ENCODE measurements at places on chromosomes 4 and X.

- DNase-seq: no peak
Observed at GRCh38 chrX:23668335-23668734, 1.0 kb downstream of the PRDX4 start.

GRCh38 chr4:142353149-142353738, 492.9 kb downstream of the INPP4B start:
- no peak for DNase-seq

- DNase-seq: no peak
Observed at GRCh38 chr4:137693641-137694040, 161.3 kb upstream of the PCDH18 start.

DNA sequence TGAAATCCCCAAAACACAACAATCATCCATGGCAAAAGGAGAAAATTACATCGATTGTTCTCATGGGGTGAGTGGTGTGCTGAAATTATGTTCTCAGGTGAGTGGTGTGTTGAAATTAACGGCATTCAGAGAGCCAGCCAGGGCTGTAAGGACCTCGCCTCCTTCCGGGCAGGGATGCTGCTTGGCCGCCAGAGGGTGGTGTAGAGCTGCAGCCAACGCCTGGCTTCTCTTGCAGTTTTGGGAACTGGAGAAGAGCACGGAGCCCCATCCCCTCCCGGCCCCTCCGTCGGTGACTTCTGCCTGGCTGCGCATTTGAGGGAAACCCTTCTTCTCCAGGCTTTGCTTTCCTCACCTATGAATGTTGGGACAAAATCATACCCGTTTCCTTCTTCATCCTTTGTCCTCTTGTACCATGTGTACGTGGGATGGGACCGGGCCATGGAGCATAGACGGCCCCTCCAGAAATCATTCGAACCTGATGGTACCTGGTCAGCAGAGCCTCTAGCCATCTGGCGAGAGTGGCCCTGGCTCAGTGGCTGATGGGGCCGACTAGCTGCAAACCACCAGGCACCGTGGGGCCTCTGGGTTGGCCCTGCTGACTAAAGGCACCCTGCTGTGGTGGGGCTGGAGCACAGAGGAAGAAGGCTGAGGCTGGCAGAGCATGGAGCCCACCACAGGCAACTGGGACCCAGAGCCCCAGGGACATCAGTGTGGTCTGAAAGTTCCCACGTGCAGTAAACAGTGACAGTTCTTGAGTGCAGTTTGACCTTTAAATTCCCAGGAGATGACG, 28.4 kb downstream of the TRMT44 start:
- DNase-seq: peak; percentile 28

- no peak for DNase-seq
Observed at GRCh38 chr4:118348886-118349285, 3.9 kb downstream of the PRSS12 start.

DNA sequence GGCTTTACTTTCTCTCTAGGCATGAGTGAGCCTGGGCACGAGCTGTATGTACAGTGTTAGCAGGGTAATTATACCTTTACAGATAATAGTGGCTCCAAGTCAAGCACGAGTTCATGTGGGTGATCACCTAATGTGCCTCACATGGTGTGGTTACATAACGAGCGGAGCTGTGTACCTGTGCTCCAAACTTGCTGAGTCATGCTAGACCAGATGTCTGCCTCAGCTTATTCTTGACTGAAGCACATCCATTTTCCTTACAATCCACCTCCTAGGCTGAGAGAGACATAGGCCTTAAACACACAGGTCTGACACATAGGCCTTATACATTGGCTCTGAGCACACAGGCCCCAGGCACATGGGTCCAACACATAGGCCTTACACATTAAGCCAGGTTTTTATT, 426.6 kb downstream of the GPAT3 start:
- no peak for DNase-seq

DNA sequence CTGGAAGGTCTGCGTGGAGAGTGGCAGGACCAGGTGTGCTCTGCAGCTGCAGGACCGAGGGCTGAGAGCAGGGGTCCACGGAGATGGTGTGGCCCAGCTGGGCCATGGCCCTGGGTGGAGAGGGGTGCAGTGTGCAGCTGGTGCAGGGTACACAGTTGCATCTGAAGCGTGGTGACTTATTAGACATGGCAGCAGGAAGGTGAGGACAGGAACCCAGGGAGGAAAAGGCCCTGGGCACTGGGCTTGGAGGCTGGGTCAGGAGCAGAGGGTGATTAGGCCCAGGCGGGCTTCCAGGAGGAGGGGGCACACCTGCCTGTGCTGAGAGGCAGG, 214.6 kb upstream of the PSAPL1 start:
- no peak for DNase-seq

- DNase-seq: no peak
Observed at GRCh38 chr4:53378171-53378482, 686 bp downstream of the FIP1L1 start.

- DNase-seq: no peak
Observed at GRCh38 chrX:66731398-66731797, 92.5 kb upstream of the EDA2R start.

- DNase-seq: no peak
Observed at GRCh38 chrX:70481471-70482270, 37.0 kb downstream of the DLG3 start.

DNA sequence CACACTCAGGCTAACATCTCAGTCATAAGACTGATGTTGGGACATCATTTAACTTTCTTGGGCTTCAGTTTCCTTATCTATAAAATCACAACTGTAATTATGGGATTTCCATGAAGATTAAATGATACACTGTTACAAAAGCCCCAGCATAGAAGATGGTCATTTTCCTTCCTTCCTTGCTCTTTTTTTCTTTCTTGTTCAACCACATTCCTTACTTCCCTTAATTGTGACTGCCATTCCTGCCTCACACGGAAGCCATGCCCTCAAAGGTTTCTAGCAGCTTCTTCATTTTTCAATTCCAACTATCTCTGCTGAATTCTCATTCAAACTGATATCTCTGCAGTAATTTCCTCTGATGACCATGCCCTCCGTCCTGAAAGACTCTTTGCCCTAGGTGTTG, 311.8 kb downstream of the PPP3CA start:
- DNase-seq: no peak

DNA sequence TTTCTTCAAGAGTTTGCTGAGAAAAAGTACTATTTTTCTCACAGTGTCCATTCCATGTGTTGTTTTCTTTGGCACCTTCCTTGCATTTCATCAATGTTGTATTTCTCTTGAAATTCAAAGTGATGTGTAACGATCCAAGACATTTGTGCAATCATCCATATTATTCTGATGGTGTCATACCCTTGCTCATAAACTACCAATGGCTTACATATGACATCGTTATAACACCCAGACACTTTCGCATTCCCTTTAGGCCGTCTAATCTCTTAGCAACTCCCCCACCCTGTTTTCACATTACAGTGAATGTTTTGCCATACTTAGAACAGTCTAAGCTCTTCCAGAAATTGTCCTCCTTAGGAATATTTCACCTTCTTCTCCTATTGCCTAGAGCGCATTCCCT, 1779.0 kb downstream of the PCDH7 start:
- no peak for DNase-seq

DNA sequence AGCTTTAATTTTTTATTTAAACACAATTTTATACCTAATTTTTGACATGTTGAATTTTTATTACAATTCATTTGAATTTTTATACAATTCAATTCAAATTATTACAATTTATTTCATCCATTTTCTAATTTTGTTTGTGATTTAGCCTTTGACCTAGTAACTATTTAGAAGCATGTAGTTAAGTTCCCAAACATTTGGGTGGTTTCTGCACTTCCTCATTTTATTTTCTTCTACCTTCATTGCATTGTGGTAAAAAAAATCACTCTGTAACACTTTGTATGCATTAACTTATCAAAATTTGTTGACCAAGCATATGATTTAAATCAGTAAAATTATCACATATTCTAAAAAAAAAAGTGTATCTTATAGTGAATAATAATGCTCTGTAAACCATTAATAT, 928.9 kb downstream of the ARAP2 start:
- DNase-seq: no peak

- DNase-seq: no peak
Observed at GRCh38 chr4:88522702-88523324, 763 bp downstream of the PYURF start.

GRCh38 chrX:48541140-48541814, 1.8 kb downstream of the TBC1D25 start:
- no peak for DNase-seq

- no peak for DNase-seq
Observed at GRCh38 chrX:111877681-111878080, 1.7 kb downstream of the TRPC5OS start.

GRCh38 chr4:45663628-45664081, 460.2 kb downstream of the GABRG1 start:
- no peak for DNase-seq

DNA sequence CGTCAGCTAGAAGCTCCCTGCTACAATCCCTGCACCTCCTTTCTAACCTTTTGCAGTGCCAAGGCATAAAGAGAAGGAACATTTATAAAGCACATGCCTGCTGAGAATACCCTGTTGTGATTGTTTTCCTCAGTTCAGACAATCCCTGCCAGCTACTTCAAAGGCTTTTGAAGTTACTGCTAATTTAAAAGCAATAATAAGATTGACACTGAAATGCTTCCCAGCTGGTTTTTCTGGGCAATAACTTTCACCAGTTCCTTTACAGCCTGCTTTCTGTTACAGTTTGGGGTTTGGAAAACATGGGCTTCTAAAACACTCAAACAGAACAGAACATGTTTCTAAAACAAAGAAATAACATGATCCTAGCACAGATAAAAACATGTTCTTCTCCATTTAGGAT, 232.3 kb upstream of the CPEB2 start:
- no peak for DNase-seq

DNA sequence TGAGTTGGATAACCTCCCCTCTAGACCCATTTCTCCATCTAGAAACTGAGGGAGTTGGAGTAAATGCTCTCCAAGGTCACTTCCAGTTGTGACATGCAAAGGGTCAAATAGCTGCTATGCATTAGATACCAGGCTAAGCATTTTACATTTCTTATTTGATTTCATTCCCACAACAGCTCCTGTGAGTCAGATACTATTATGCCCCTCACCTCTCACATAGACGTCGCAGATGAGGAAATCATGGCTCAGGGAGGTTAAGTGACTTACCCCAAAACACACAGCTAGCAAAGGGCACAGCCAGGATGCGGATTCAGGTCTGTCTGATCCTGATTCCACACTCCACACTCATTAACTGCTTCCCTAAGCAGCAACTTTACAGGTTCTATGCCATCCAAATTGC, 57.7 kb downstream of the PRPS1 start:
- DNase-seq: no peak

- no peak for DNase-seq
Observed at GRCh38 chrX:120457766-120458180, 11.3 kb downstream of the LAMP2 start.

- DNase-seq: no peak
Observed at GRCh38 chr4:184250795-184251669, 33.4 kb upstream of the ENPP6 start.

- DNase-seq: no peak
Observed at GRCh38 chr4:129014566-129015509, 78.5 kb downstream of the SCLT1 start.

DNA sequence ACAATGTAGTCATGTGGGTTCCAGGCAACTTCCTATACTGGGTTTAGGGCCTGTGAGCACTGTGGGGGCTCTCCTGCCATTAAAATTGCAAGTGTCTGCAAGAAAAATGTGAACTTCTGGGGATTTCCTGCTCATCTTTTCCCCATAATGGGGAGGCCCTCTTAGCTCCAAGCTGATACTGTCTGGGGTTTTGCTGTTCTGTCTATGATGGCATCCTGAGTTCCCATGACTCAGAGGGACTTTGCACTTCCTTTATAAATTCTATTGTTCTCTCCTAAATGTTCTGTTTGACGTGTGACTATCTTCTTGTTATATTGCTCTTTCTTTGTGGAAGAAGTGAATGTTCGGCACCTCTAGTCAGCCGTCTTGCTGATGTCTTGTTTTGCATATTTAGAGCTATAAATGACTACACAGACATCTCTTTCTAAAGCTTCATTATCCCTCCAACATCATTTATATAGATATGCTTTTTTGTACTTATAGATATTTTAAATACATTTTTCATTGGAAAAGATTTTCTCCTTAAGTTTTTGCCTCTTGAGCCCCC, 465.8 kb downstream of the NAF1 start:
- DNase-seq: no peak

- DNase-seq: no peak
Observed at GRCh38 chr4:155532373-155533085, 134.1 kb upstream of the GUCY1A1 start.

GRCh38 chr4:155964016-155964891, 10.6 kb upstream of the CTSO start:
- DNase-seq: no peak

DNA sequence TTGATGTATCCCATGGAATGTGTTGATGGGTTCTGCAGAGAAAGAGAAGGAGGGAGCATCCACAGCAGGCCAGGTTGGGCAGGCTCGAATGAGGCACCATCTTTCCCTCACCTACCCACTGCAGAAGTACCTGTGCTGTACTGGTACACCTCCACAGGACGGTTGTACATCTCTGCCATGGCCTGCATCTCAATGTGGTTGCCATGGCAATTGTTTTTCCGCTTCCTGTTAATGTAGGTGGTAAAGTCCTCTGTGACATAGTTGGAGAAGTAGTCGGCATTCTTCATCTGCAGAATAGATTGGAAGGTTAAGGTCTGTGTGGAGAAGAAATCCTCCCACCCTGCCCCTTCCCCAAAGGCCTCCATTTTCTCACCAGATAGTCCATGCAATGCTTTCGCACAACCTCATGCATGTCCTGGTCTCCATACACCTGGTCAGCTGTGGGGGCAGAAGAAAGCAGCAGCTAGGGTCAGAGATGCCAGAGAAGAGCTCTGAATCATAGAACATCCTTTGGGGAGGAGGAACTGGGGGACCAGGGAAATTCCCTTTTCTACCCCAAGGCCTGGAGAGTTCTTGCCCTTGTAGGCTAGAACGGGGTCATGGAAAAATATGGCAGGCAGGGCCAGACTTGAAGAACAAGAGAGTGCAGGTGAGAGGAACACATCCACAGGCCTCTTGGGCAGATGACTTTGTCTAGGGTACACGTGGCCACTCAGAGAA, 15.9 kb upstream of the PIM2 start:
- DNase-seq: peak; percentile 50

DNA sequence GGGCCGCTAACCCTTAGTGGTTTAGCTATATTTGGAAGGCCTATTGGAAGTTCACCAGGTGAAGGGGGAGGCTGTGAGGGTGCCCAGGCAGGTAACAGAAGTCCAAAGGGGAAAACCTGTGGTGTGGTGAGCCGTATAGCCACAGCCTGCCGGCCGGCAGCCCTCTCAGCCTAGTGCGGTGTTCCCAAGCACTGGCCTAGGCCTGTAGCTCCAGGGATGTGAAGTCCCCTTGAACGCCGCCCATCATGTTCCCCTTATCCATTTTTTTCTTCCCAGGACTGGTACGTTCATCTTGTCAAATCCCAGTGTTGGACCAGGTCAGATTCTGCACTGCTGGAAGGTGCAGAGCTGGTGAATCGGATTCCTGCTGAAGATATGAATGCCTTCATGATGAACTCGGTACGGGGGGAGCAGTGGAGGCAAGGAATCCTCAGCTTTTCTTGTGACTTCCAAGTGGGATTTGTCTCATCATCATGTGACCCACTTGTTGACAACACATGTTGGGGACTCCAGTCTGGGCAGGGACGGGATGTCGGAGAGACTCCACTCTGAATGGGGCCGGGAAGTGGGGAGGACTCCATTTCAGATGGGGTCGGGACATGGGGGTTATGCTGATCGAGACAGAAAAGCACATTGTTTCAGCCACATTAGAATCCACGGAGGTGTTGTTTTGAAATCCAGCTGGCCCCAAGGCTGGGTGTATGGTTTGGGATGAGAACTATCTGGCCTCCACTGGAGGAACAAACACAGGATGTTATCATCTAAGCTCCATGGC, 39.2 kb upstream of the MSANTD1 start:
- no peak for DNase-seq
